ENCODE measurements at places on chromosomes 4 and X. TPM values are rescaled to one million over a fixed set of nuclear protein-coding genes. Genes with fewer than 3 reads are reported as not detected.

The UNC5C gene
- polyA plus RNA-seq: 33.3 TPM

- no peak for DNase-seq
These were observed 367.9 kb upstream of the SPOCK3 start for GRCh38 chr4:167602157-167602556.

The PPP2R2C gene
- 0.41 TPM for polyA plus RNA-seq

DNA sequence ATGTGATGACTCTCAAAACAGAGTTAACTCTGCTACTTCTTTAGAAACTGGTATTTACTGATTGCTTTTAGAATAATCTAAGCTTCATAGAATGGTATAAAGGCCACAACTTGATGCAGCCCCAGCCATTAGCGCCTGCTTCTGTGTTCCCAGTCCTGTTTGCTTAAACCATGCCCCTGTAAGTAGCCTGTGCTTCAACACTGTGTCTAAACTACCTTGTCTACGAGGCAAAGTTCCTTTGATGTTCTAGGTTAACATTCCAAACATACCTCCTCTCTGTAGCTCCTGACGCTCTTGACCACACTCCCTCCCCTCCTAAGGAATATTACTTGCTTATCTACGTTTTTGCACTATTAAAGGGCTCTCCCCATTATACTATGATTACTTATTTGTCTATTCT, 352.5 kb upstream of the ADGRL3 start:
- DNase-seq: no peak

GRCh38 chr4:155270671-155271070, 62.2 kb downstream of the NPY2R start:
- DNase-seq: no peak

The GAGE13 gene
- polyA plus RNA-seq: not detected

Data from renal pelvis (tissue), 12 donors.